ENCODE measurements at places on chromosomes 1 and 21. TPM values are rescaled to one million over a fixed set of nuclear protein-coding genes. Genes with fewer than 3 reads are reported as not detected.

- no peak for DNase-seq
Observed at GRCh38 chr21:44542716-44543115, 2.7 kb upstream of the KRTAP10-1 start.

Gene PSEN2
- 26.5 TPM for total RNA-seq

GRCh38 chr1:27672750-27673112 lies 739 bp upstream of the IFI6 start:
- no peak for DNase-seq

DNA sequence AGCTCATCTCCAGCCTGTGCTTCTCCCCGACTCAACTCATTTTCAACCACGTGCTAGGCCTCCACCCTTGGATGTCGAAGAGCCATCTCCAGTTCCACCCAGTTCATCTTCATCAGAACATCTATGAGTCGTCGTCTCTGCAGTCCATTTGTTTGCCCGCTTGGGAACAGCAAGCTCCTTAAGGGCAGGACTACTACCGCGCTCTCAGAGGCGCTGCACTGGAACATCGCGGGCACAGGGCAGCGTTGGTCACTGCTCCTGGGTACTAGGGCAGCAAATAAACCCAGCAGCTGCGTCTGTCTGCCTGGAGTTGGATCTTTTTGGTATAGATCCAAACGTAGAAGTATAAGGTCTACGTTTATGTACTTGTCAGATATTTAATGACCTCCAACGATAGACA lies 478 bp upstream of the PRDM2 start:
- no peak for DNase-seq

All from ascending aorta (tissue), 2 donors.